ENCODE measurements at places on chromosomes 11 and 22.
A peak's percentile ranks its signal among the peaks of the same experiment; 100 is the strongest.

DNA sequence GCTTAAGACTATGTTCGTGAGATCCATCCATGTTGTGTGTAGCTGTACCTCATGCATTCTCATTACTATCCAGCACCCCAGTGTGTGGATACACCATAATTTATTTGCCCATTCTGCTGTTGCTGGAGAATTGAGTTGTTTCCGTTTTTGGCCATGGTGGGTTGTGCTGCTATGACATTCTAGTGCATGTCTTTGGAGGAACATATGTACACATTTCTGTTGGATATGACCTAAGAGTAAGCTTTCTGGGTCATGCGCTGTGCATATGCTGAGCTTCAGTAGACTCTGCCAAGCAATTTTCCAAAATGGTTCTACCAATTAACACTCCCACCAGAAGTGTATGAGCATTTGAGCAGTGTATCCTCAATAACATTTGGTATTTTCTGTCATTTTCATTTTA lies 316.6 kb downstream of the MIAT start:
- no peak for DNase-seq

GRCh38 chr22:38432264-38432663 lies 22.7 kb downstream of the KCNJ4 start:
- no peak for DNase-seq

DNA sequence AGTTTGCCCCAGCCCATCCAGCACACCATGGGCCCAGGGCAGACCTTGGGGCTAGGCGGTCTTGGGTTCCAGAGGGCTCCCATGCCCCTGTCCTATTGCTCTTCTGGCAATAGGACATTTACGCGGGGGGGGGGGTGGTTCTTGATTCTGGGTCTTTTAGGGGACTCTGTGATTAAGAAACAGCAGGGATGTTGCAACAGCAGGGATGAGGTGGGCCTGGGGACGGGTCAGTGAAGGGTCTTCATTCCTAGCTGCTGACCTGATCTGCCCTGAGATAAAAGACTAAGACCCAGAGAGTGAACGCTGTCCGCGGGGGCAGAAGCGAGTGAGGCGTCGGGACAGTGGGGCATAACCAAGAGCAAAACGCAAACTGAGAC lies 418 bp upstream of the ADAMTS15 start:
- no peak for DNase-seq

GRCh38 chr11:79413268-79413667 lies 27.6 kb downstream of the TENM4 start:
- no peak for DNase-seq

DNA sequence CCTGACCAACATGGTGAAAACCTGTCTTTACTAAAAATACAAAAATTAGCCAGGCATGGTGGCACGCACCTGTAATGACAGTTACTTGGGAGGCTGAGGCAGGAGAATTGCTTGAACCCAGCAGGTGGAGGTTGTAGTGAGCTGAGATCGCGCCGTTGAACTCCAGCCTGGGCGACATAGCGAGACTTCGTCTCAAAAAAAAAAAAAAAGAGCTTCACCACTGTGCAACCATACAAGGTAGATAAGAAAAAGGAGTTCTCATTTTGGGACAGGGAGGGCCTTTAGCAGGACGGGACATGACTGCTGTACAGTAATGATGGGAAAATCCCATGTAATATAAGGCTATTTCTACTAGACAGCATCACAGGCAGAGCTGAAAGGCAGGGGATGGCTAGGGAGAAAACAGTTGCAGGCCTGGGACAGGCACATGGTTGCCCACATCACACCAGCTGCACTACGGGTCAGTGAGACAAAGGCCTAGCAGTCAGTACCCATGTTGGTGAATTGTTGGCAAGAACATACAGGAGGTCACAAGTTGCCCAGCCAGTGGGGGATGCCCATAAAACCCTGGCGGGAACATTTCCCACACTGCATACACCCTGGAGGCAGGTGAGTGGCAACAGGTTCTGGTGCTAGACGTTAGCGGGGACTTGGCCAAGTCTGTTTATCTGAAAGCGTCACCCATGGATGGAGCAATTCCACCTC lies 5.4 kb downstream of the TANGO2 start:
- DNase-seq = no peak

DNA sequence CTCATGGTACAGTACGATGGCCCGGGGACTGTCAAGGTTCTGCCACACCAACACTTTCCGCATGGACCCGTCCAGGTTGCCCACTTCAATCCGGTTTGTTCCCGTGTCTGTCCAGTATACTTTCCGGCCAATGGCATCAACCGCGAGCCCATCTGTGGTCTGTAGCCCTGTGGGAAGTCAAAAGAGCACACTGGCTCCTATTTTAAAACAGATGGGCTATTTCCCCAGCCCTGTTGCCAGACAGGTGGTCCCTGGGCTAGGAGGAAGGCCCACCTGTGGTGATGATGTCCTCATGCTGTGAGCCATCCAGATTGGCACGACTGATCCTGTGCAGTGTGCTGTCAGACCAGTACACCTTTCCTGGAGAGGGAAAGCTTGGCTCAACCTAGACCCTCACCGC lies 30.4 kb upstream of the CKAP5 start:
- DNase-seq = no peak

- DNase-seq = no peak
Measured at GRCh38 chr11:46198245-46199240, 77.3 kb upstream of the PHF21A start.

DNA sequence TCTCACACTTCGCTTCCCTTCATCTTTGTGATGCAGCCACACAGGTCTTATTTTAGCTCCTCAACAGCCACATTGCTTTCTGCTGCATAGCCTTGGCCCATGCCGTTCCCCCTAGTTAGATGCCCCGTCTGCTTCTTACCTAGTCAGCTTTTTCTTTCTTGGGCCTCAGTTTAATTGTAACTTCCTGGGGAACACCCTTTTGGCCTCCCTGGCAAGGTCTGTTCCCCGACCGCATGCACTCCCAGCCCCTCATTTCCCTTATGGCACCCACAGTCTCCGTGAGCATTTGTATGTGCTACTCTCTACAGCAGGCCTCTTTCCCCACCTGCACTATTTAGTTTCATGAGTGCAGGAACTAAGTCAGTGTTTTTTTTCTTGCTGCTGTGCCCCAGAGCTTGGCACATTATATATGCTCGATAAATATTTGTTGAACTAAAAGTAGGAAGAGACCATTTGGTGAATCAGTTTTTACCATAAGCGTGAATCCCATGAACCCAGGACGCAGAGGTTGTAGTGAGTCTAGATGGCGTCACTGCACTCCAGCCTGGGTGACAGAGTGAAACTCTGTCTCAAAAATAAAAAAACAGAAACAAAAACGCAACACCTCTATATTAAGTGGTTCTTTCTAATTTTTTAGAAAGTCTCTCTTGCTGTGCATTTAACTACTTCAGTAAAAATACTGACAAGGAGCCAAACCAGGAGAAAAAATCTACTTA lies 38.5 kb downstream of the TNRC6B start:
- DNase-seq = peak; percentile 25

- no peak for DNase-seq
Measured at GRCh38 chr11:83317757-83318690, 31.9 kb upstream of the CCDC90B start.

DNA sequence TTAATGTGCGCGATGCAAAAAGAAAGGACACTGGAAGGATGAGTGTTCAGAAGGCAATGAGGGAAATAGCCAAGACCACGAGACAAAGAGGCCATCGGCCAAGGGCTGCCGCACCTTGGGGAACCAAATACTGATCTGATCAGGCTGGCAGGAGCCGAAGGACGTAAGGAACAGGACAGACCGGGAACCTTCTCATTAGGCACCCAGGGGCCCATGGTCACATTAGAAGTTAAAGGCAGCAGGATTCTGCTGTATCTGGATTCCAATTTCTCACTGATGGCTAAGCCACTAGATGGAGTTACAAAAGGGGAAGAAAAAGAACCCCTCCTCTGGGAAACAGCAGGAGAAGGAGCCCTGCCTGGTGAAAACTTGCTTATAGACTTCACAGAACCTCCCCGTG lies 28.8 kb upstream of the CPT1A start:
- no peak for DNase-seq

DNA sequence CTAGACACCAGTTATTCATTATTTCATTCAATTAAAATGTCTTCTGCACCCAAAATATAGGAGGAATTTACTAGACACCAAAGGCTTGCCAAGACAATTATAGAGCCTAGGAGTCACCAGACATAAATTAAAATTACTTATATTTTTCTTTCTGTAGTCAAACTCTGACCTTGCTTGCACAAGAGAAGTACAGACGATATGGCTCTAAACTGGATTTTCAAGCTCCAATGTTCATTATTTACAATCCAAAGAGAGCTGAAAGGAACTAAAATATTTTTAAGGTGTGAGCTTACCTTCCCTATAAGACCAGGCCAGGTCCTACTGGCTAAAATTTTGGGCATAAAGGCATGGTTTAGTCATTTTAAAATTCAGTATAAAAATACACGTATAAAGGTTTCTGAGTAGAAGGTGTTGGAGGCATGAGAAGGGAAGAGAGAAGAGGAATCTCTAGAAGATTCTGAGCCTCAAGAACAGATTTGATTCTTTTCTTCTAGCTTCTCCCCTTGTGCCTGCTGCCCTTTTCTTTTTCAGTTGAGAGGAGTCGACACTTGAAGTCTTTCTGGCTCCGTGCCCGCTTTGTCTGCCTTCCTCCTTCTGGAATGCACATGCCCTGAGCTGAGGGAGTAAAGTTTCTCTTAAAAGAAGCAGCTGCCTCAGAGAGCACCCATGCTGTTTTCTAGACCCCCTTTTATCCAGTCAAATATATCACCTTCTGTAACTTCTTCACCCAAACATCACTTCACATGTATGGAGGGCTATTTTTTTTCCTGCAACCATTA lies 13.5 kb downstream of the C11orf97 start:
- no peak for DNase-seq

DNA sequence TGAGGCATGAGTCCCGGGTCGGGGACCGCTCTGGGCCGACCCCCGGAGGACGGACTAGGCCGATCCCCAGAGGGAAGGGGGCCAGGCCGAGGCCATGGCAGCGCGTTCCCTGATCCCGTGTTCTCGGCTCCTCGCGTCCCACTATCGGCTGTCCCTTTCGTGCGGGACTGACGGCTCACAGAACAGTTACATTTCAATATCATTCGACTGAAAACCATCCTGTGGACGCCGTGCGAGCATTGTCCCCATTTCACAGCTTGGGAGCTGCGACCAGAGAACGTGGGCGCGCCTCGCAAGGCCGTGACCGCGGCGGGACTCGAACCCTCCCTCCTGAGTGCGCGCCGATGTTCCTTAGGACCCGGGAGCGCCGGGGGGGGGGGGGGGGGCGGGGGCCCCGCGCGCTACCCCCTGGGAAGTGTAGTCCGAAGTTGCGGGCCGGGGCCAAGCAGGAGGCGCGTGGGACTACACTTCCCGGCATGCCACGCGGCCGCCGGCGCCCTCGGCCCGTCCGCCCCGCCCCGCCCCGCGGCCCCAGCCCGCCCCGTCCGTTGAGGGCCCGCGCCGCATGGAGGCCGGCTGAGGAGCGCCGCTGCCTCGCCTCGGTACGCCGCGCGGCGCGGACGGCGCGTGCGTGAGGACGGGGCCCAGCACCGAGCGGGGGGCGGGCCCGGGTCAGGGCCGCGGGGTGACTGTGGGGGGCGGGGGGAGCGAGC lies at the start of gene TRABD:
Gene TRABD, plus strand, starts transcription at position 539 of the 713 bp plus-strand sequence. CDS start 7,148 bp downstream, outside the sequence.
- peak; percentile 88 for DNase-seq

- DNase-seq = peak; percentile 68
Measured at GRCh38 chr11:102390667-102391465, 43.9 kb downstream of the BIRC2 start.

- no peak for DNase-seq
Measured at GRCh38 chr11:123601136-123601535, 53.3 kb downstream of the SCN3B start.

GRCh38 chr22:35399114-35399677 lies 744 bp upstream of the MCM5 start:
- no peak for DNase-seq

DNA sequence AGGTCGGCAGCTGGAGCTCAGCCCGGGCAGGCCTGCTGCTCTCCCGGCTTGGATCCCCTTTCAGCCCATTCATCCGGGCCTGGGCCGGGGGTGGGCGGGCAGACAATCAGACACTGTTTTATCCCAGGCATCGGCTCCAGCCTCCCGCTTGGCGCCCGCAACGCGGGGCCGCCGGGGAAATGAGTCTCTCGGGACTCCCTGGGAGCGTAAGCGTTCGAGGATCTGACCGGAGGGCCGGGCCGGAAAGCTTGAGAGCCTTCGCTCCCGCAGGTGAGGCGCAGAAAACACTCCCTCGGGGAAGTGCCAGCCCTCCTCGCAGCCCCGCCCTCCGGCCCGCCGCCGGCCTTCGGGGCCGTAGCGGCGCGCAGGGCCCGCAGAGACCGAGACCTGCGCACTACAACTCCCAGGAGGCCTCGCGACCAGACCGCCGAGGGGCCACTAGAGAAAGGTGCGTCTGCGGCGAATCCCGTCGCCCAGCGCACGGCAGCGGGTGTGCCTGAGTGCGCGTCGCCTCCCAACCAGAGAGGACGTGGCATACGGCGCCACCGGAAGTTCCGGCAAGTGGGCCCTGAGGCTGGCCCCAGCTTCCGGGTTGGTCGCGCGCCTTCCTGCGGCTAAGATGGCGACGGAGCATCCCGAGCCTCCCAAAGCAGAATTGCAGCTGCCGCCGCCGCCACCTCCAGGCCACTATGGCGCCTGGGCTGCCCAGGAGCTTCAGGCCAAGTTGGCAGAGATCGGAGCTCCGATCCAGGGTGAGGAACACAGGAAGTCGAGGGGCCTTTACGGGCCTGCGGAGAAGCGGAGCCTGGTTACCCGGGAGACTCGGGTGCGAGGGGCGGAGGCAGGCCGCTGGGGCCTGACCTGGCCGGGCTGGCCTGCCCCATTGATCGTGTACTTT lies at the start of gene SF3B2:
Gene SF3B2, plus strand, starts transcription at position 599 of the 898 bp plus-strand sequence. Its CDS starts 21 bp downstream, at position 620.
- peak; percentile 97 for DNase-seq

DNA sequence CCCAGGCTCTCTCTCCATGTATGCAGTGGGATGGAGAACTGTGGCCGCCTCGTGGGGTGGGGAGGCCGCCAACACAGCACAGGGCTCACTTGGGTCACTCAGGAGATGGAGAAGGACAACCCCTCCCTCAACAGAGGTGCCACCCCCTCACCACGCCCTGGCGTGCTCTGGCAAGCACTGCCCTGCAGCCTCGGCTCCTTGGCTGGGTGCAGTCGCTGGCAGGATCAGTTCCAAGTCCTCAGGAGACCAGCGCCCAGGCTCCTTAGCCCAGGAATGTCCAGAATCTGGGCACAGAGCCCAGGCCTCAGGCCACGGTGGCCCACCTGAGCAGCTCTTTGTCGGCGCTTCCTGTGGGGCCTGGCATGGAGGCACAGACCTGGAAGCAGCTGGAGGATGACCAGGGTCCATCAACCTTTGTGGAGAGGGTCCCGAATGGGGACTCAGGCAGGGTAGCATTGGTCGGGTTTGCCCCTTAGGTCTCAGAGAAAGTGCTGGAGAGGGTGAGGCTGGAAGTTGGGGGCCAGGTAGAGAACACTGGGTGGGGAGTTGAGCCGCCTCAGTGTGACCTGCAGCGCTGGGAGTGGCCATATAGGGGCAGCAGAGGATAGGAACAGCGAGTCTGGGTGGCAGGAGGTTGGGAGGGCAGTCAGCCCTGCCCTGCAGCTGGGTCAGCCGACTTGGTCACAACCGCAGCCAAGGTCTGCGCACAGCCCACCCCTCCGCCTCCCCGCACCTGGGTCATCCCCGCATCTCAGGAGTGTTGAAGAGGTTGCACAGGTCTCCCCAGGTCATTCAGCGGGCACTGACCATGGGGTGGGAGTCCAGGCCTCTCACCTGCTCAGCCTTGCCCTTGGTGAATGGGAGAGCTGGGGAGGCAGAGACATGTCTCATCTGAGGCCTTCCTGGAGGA lies 8.2 kb downstream of the SUSD2 start:
- DNase-seq = peak; percentile 14

GRCh38 chr11:44577231-44577830 lies 11.9 kb downstream of the CD82 start:
- DNase-seq = no peak

Data from CD4-positive, alpha-beta T cell treated with Interleukin-15 for 4 hours (primary cell).